Adrenal gland (tissue), 19 donors: ENCODE measurements at places on chromosomes 13 and 19. TPM values are rescaled to one million over a fixed set of nuclear protein-coding genes. Genes with fewer than 3 reads are reported as not detected.

Gene FGF22
- total RNA-seq: not detected

Gene HSPB6
- 164 TPM for total RNA-seq

Gene FXYD7
- not detected for total RNA-seq

Gene SOX1
- total RNA-seq: not detected

Gene GALP
- not detected for total RNA-seq

Gene ZNF211
- 19.3 TPM for total RNA-seq

Gene SIGLECL1
- not detected for total RNA-seq

- no peak overlapping the region for H3K27ac ChIP-seq
- no peaks in the 10 kb centered on the region for H3K27me3 ChIP-seq
- no peaks in the 10 kb centered on the region for H3K36me3 ChIP-seq
- no peaks in the 10 kb centered on the region for H3K4me1 ChIP-seq
- DNase-seq: no peak
These were observed 211.0 kb downstream of the SLC7A1 start for GRCh38 chr13:29384466-29384865.

DNA sequence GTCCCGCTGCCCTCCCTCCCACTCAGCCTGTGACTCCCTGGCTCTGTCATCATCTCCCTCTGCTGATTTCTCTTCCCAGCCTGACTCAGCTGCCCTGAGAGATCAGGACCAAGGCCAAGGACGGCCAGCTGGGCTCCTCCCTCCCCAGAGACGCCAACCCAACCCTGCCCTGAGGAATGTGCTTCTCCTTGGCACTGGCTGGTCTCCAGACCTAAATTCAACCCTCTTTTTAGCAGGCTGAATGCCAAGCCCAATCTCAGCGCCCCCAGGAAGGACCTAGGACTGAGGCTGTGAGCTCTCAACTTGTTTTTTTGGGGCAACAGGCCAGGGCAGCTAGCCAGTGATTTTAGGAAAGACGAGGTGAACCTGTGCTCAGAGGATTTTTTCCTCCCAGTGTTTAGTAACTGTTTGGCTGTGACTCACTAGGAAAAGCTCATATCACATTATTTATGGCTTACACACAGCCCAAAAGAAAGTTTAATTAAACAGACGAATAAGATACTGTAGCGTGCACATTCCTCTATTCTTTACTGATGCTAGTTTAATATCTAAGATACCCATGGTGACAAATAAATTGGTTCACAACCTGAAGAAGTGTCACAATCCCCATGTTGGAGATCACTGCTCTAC lies 7.4 kb upstream of the IGFL1 start:
- no peaks in the 10 kb centered on the region for H3K27me3 ChIP-seq
- peak overlapping the region; percentile 1 for H3K27ac ChIP-seq
- peak; percentile 96 for DNase-seq
- no peaks in the 10 kb centered on the region for H3K36me3 ChIP-seq
- H3K4me1 ChIP-seq: peaks cover 16% of the 10 kb centered on the region

- H3K4me3 ChIP-seq: no peak overlapping the region
- H3K36me3 ChIP-seq: no peaks in the 10 kb centered on the region
- no peak overlapping the region for H3K27ac ChIP-seq
- DNase-seq: no peak
- no peaks in the 10 kb centered on the region for H3K27me3 ChIP-seq
These were observed 44.4 kb upstream of the SPATA13 start for GRCh38 chr13:24116131-24116530.

DNA sequence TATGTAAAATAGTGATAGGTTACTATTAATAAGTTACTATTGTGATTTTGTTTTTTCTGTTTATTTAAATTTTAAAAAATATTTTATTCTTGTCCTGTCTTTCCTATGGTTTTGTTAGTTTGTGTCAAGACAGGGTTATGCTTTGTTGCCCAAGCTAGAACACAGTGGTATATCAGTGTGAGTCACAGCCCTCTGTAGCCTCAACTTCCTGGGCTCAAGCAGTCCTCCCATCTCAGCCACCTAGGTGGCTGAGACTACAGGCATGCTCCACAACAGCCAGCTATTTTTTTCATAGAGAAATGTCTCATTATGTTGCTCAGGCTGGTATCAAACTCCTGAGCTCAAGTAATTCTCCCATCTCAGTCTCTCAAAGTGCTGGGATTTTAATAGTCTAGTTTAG lies 99.5 kb downstream of the ZNF675 start:
- no peak overlapping the region for H3K27ac ChIP-seq
- no peaks in the 10 kb centered on the region for H3K27me3 ChIP-seq
- no peak overlapping the region for H3K4me3 ChIP-seq
- H3K36me3 ChIP-seq: no peaks in the 10 kb centered on the region

DNA sequence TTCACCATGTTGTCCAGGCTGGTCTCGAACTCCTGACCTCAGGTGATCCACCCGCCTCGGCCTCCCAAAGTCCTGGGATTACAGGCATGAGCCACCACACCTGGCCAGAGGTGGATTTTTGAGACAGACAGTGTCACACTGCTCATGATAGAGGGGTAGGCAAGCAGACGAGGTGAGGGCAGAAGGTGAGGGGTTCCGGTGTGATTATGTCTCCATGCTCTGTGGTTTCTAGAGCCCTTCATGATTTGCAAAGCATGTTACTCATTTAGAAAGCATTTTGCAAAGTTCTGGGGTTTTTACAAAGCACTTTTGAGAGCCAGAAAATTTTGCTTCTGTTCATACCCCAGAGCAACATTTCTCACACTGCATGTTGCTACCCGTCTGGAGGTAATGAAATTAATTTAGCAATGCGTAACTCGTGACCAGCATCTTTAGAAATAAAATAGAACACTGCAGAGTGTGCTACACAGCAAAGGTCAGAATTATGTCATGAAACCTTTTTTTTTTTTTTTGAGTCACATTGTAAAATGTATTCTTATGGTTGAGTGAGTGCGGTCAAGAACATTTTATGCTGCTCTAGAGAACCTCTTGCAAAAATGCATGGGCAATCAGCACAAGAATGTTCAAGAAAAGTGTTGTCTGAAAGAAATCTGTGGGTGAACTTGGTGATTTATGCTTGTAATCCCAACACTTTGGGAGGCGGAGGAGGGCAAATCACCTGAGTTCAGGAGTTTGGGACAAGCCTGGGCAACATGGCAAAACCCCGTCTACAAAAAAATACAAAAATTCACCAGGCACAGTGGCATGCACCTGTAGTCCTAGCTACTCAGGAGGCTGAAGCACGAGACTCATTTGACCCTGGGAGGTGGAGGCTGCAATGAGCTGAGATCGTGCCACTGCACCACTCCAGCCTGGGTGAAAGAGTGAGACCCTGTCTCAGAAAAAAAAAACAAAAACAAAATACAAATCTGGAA lies 58.0 kb downstream of the MAP4K1 start:
- no peaks in the 10 kb centered on the region for H3K4me1 ChIP-seq
- no peaks in the 10 kb centered on the region for H3K36me3 ChIP-seq
- H3K27me3 ChIP-seq: peaks cover 3% of the 10 kb centered on the region
- H3K4me3 ChIP-seq: no peak overlapping the region
- no peak overlapping the region for H3K27ac ChIP-seq
- no peak for DNase-seq

DNA sequence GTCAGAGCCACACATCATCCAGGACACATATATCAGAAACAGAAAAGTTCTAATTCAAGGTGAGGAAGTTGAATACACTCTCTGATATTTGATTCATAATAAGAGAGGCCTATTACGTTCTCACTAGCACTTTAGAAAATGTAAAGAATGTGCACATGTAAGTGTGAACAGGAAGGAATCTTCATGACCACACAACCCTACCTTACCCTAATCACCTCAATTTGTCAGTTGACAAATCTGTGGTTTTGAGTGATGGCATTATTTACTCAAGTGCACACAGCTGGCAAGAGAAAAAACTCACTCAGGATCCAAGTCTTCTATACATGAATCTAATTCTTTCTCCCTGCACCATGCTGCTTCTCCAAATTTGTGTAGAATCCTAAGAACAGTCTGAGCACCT lies 445.8 kb downstream of the SUCLA2 start:
- no peak overlapping the region for H3K4me3 ChIP-seq
- no peaks in the 10 kb centered on the region for H3K27me3 ChIP-seq
- H3K36me3 ChIP-seq: no peaks in the 10 kb centered on the region
- no peak overlapping the region for H3K27ac ChIP-seq
- H3K4me1 ChIP-seq: no peaks in the 10 kb centered on the region
- DNase-seq: no peak

DNA sequence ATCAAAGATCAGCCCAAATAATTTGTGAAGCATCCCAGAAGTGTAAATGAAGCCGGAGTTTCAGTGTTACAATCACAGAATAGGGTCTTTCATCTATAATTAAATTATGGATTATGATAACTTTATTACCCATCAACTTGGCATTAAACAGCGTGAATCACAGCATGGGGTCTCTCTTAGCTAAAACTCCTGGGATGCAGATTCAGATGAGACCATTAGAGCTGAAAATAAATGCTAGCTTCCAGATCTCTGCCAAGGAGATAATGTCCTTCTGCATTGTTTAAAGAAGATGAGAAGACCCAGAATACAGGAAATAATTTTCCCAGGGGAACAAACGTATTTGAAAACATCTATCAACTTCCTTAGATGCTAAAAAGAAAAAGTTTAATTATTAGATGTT lies 546.0 kb upstream of the PCDH9 start:
- H3K4me1 ChIP-seq: no peaks in the 10 kb centered on the region
- DNase-seq: no peak
- H3K27me3 ChIP-seq: no peaks in the 10 kb centered on the region
- H3K27ac ChIP-seq: no peak overlapping the region
- H3K4me3 ChIP-seq: no peak overlapping the region
- no peaks in the 10 kb centered on the region for H3K36me3 ChIP-seq

- no peak overlapping the region for H3K4me3 ChIP-seq
- no peak overlapping the region for H3K27ac ChIP-seq
- no peaks in the 10 kb centered on the region for H3K4me1 ChIP-seq
- H3K36me3 ChIP-seq: peaks cover 59% of the 10 kb centered on the region
- H3K27me3 ChIP-seq: no peaks in the 10 kb centered on the region
- DNase-seq: no peak
These were observed 90.9 kb downstream of the GJA3 start for GRCh38 chr13:20069956-20070355.

- no peak overlapping the region for H3K4me3 ChIP-seq
- no peak for DNase-seq
- no peaks in the 10 kb centered on the region for H3K27me3 ChIP-seq
- no peak overlapping the region for H3K27ac ChIP-seq
These were observed 3.2 kb downstream of the ZNF562 start for GRCh38 chr19:9671655-9672054.

- no peak overlapping the region for H3K4me3 ChIP-seq
- H3K27me3 ChIP-seq: no peaks in the 10 kb centered on the region
- no peaks in the 10 kb centered on the region for H3K36me3 ChIP-seq
- DNase-seq: no peak
- H3K4me1 ChIP-seq: peaks cover 7% of the 10 kb centered on the region
- no peak overlapping the region for H3K27ac ChIP-seq
These were observed 209.3 kb downstream of the KCNRG start for GRCh38 chr13:50224534-50224933.

DNA sequence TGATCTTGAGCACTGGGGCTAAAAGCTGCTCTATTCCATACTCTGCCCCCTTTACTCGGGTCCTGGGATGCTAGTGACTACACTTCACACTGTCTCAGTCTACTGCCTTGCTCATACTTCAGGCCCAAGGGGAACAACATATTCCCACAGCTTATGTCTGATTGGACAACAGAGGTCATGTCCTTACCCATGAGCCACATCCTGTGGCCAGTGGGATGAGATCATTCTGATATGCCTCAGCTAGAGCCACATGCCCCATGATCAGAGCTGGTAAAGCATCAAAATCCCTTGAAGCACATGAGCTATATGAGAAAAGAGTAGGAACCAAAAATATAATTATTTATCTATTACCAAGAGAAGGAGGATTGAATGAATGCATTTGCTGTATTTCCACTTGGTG lies 290.1 kb upstream of the TSHZ3 start:
- H3K27ac ChIP-seq: no peak overlapping the region
- H3K4me1 ChIP-seq: no peaks in the 10 kb centered on the region
- no peak for DNase-seq
- no peak overlapping the region for H3K4me3 ChIP-seq
- peaks cover 10% of the 10 kb centered on the region for H3K27me3 ChIP-seq

DNA sequence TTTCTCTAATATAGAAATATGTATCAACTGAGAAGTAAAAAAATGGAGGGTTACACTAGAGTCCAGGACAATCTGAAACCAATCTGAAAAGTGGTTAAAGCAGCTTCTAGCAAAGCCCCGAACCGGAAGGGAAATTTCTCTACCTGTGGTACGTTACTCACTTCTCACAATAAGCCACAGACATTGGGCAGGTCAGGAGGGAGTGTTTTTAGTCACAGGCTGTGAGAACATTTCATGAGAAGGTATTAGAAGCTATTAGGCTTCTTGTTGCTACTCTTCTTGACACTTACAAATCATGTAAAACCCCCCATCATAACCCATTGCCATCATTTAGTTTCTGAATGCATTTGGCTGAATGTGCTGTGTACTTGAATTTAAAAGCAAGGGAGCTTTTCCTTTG lies 120.9 kb downstream of the NUFIP1 start:
- H3K4me3 ChIP-seq: no peak overlapping the region
- H3K27ac ChIP-seq: no peak overlapping the region
- no peaks in the 10 kb centered on the region for H3K36me3 ChIP-seq
- H3K4me1 ChIP-seq: no peaks in the 10 kb centered on the region
- no peaks in the 10 kb centered on the region for H3K27me3 ChIP-seq

- H3K36me3 ChIP-seq: no peaks in the 10 kb centered on the region
- no peak overlapping the region for H3K4me3 ChIP-seq
- no peak for DNase-seq
- H3K4me1 ChIP-seq: no peaks in the 10 kb centered on the region
- H3K27me3 ChIP-seq: no peaks in the 10 kb centered on the region
- H3K27ac ChIP-seq: no peak overlapping the region
These were observed 74.9 kb downstream of the SIPA1L3 start for GRCh38 chr19:37981785-37982475.

- DNase-seq: no peak
- no peak overlapping the region for H3K4me3 ChIP-seq
- H3K27me3 ChIP-seq: no peaks in the 10 kb centered on the region
- H3K27ac ChIP-seq: no peak overlapping the region
These were observed 776.4 kb upstream of the ATXN8OS start for GRCh38 chr13:69331245-69331644.

DNA sequence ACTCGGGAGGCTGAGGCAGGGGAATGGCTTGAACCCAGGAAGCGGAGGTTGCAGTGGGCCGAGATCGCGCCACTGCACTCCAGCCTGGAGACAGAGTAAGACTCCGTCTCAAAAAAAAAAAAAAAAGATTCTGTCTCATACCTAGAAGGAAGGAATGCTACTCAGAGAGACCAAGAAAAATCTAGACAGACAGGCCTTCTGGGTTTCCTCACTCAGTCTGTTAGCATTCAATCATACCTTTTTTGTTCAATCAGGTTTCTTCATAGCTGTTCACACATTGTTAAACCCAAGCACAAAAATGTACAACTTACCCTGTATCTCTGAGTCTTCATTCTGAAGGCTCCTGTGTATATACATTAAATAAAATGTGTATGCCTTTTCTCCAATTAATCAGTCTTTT lies 40.5 kb downstream of the ZNF823 start:
- no peak overlapping the region for H3K27ac ChIP-seq
- H3K27me3 ChIP-seq: no peaks in the 10 kb centered on the region
- H3K36me3 ChIP-seq: no peaks in the 10 kb centered on the region
- no peak overlapping the region for H3K4me3 ChIP-seq
- no peak for DNase-seq

- no peaks in the 10 kb centered on the region for H3K27me3 ChIP-seq
- no peak for DNase-seq
- peaks cover 10% of the 10 kb centered on the region for H3K4me1 ChIP-seq
- no peaks in the 10 kb centered on the region for H3K36me3 ChIP-seq
These were observed 38.0 kb upstream of the MRI1 start for GRCh38 chr19:13726323-13726722.
